NCI-H526 (cell line): ENCODE measurements at places on chromosomes 7 and 10.

DNA sequence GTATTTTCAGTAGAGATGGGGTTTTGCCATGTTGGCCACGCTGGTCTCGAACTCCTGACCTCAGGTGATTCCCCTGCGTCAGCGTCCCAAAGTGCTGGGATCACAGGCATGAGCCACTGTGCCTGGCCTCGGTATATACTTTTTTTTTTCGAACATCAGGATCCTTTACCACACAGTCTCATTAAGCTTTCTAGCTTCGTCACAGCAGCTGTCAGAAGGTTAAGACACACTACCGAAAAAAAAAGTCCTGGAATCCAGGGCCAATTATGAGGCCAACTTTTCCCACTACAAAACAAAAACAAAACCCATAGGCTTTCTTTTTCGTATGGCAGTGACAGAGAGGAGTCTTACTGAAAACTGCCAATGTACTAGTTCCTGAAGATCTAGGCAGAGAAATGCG, 30.7 kb downstream of the ZC3HC1 start:
- DNase-seq: no peak

DNA sequence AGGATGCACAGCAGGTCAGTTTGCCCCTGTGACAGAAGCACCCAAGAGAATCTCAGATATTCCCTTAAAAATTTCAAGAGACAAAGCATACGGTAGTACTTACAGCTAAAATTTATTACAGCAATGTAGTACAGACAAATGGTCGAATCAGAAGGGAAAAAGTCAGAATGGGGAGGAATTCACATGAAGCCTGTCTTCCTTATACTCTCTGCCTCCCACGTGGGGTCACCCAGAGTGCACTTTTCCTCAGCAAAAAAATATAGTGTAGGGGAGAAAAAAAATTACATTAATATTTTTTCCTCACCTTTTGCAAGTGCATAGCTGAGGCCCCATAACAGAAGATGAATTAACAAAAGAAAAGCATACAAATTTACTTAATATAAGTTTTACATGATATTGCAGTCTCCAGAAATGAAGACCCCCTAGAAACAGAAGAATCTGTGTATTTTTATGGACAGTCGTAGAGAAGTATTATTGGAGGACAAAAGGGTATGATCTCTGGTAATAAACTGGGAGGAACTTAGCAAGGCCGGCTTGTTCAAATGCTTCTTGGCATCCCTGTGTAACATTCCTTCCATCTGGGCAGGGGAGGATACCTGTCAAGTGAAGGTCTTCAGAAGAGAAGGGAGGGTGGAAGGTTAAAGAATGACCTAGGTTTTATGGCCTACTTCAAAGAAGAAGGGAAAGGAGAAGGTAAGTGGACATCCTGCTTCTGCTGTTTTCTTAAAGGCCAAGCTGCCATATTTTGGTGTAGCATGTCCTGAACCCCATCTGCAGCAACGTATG, 270.6 kb upstream of the MAGI2 start:
- DNase-seq: no peak

DNA sequence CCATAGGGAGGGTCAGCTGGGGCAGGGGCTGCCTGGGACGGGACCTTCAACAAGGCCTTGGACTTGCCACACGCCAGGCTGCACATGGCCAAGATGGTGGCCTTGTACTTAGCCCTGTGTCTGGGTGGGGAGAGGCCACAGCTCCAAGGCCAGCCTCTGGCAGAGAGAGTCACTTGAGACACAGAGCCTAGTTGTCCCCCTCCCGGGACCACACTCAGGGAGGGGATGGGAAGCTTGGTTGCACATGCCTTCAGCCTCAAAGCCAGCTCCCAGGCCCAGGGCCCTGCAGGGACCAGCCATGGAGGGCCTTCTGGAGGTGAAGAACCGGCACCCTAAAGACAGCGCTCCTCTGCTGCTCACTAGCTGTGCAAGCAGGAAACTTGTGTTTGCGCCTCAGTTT, 16.7 kb downstream of the MMRN2 start:
- no peak for DNase-seq

DNA sequence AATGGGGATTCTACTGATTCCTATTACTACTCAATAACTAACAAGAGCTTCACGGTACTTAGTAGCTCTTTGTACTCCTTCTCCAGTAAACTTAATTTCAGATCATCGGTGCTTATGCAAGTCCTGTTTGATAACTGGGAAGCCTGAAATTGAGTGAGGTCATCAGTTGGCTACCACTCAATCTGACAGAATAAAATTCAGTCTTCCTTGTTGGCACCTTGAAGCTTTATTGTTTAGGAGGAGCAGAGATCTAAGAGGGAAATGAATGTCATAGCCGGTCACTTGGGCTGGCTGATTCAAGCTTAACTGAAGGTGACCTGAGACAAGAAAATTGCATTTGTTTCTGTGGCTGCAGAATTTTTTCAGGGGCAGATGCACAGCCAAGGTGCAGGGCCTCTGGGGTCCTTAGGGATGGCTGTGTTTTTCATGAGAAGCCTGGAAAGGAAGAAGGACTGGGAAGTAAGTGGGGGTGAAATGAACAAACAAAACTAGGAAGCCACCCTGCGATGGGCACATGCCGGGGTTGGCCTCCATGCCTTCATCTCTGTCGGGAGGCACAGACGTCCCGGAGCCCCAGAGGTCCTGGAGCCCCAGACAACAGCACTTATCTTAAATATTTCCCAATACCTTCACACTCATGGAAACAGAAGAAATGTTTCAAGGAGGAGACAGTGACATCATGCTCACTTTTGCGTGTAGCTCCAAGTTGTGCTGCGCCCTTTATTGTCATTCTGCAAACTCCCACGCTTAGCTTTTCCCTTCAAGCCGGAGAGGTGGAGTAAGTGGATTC, 85.0 kb upstream of the KIF5B start:
- no peak for DNase-seq

DNA sequence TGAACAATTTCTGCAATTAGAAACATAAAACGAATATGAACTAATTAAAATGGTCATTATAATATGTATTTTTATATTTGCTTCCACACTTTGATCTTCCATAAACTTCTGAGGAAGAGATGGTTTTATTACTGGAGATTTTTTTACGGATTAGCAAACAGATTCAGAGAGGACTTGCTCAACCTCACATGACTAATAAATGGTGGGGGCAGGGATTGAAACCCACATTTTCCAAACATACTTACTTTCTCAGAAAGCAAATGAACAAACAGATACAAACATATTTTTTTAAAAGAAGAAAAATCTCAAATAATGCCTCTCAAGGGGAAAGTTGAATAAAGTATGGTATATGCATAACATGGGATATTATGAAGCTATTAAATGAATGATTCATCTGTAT, 18.3 kb downstream of the ANKMY2 start:
- no peak for DNase-seq

- no peak for DNase-seq
Observed at GRCh38 chr7:65953001-65953720, 28.9 kb downstream of the GUSB start.

DNA sequence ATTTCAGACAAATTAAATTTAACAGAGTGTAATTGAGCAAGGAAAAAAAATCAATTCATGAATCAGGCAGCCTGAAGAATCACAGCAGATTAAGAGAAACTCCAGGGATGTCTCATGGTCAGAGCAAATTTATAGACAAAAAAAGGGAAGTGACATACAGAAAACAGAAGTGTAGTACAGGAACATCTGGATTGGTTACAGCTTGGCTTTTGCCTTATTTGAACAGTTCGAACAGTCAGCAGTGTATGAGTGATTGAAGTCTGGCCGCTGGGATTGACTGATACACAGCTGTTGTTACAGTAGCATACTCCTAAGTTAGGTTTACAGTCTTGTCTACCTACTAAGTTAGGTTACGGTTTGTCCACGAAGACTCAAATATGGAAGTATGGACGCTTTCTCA, 255.3 kb downstream of the HPSE2 start:
- no peak for DNase-seq

GRCh38 chr7:44217852-44218402, 17.1 kb downstream of the YKT6 start:
- no peak for DNase-seq

DNA sequence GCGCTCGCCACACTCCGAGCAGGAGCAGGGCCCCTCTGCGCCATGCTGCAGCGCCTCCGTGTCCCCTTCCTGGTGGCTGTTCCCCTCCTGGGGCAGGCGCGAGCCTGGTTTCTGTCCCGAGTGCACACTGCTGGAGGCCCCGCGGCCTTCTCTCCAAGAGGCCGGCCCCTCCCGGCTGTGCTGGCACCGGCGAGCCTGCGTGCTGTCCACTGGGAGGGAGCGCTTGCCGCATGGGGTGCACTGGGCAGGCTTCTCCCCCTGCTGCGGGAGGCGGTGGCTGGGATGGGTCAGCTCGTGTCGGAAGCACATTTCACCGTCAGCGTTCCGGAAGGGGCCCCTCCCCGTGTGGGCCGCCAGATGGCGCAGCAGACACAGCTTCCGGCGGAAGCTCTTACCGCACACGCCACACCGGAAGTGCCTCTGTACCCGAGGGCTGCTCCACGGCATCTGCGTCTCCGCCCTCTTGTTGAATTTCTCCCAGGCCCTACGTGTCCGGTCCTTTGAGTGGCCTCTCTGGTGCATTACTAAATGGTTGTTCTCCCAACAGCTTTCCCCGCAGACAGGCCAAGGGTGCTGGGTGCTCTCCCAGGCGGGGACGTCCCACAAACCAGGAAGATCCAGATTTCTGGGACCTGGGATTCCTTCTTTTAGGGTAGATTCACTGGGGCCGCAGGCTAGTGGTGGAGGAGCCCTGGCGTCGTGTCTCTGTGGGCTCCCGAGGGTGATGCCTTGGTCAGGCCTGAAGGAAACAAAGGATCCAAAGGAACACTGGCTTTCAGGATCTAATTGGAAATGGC, 18.7 kb downstream of the ZNF786 start:
- DNase-seq: no peak

DNA sequence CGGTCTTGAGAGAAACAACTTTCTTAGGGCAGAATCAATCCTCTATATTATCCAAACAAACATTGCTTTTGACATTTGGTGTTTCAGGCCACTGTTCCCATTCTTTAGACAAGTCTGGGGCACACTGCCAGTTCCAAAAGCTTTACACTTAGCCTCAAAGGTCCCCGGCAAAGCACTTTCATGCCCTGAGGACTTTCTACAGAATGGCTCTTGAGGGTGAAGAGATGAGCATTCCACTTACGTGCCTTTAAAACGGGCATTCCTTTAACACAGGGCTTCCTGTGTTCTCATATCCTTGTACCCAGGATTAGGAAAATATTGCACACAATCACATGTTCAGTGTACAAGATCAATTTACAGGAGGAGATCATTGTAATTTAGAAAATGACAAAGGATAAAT, 13.1 kb upstream of the TMEM213 start:
- DNase-seq: no peak

- no peak for DNase-seq
Observed at GRCh38 chr10:393787-394438, 258.7 kb downstream of the ZMYND11 start.
